Naive thymus-derived CD8-positive, alpha-beta T cell (primary cell): ENCODE measurements at places on chromosomes 1 and 21.

- no peaks in the 10 kb centered on the region for H3K4me1 ChIP-seq
- no peaks in the 10 kb centered on the region for H3K36me3 ChIP-seq
- H3K4me3 ChIP-seq = no peak overlapping the region
- no peaks in the 10 kb centered on the region for H3K27me3 ChIP-seq
These were observed 935.2 kb downstream of the PLA2G4A start for GRCh38 chr1:187763976-187764375.

DNA sequence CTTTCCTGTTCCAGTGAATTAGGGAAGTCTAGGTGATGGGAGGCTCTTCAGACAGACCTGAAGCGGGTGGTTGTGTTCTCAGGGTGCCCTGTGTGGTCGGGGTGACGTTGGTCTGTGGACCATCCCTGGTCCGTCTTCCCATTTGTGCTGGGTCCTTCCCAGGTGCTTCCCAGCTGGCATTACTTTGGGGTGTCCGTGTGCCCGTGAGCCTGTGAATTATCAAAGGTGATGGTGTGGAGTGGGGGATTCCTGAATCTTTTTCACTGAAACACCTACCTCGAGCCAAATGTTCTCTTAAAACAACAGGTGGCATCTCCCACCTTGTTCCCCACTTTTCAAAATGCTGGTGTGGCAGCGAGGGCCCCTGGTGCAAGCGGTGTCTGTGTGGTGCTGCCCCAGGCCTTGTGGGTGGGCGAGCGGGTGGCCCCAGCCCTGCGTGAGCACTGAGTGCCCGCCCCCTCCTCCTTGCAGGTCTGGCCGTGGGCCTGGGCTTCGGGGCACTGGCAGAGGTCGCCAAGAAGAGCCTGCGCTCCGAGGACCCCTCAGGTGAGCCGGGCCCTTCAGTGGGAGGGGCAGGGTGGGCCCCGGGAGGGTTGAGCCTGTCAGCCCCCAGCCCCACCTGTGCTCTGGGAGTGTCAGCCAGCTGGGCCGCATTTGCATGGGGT, 37.0 kb downstream of the COQ8A start:
- no peak overlapping the region for H3K27ac ChIP-seq
- peaks cover 2% of the 10 kb centered on the region for H3K4me1 ChIP-seq
- H3K36me3 ChIP-seq = no peaks in the 10 kb centered on the region
- no peak for DNase-seq
- no peaks in the 10 kb centered on the region for H3K27me3 ChIP-seq

- no peak for DNase-seq
- no peak overlapping the region for H3K4me3 ChIP-seq
- no peaks in the 10 kb centered on the region for H3K36me3 ChIP-seq
- peaks cover 3% of the 10 kb centered on the region for H3K27me3 ChIP-seq
- H3K27ac ChIP-seq = no peak overlapping the region
These were observed 71.2 kb downstream of the CASZ1 start for GRCh38 chr1:10724948-10725847.

- H3K4me3 ChIP-seq = no peak overlapping the region
- no peaks in the 10 kb centered on the region for H3K36me3 ChIP-seq
- H3K27me3 ChIP-seq = peaks cover 4% of the 10 kb centered on the region
- DNase-seq = no peak
These were observed 322.8 kb downstream of the PAPPA2 start for GRCh38 chr1:176785791-176786190.

DNA sequence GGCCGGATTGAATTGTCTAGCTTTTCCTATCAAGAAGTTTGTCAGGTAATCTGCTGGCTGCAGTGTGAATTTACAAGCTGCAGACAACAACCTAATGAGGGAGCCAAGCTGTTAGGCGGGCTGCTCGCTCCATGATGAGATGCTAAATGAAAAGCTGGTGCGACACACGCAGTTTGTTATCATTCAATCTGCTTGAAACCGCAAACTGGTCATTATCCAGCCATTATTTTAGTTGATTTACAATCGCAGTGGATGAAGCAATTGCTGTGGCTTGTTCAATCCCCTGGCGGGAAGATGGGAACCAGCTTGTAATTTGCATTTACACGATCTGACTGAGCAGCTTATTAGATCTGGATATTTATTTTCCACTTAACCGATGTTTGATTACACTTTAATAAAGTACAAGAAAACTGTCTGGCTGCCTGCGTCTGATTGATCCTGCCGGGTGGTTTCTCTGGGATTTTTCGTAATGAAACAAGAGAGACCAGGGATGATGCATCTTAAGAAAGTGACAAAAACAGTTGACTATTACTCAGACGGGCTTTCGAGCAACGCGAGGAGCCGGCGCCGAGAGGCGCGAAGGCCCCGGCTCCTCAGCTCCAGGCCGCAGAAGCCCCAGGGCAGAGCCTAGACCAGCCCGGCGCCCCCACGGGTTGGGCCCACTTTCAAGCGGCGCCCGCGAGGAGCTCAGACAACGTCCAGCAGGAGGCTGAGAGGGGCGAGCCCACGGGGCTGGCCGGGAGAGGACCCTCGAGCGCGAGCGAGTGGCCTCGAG, 118.0 kb upstream of the BARHL2 start:
- no peak overlapping the region for H3K27ac ChIP-seq
- peaks cover 25% of the 10 kb centered on the region for H3K4me1 ChIP-seq
- H3K36me3 ChIP-seq = peaks cover 1% of the 10 kb centered on the region
- DNase-seq = no peak
